ENCODE measurements at places on chromosomes 1 and 21.

- no peak for DNase-seq
Observed at GRCh38 chr1:226495716-226496115, 52.8 kb upstream of the STUM start.

DNA sequence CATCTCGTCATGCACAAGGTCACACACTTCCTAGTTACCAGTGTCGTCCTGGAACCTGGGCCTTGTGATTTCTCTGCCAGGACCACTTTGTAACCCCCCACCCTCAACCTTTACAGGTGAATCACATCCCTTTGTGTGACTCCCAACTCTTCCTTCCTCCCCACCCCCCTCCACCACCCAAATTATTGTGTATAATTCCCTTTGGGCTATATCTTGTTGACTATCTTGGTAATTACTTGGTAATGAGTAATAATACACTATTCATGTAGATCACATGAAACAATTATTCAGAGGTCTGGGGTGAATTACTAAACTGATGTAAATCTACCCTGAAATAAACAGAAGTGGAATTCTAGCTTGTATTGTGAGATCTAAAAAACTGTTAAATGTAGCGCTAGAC is 1.7 kb downstream of the KCNK1 start:
- no peak for DNase-seq

DNA sequence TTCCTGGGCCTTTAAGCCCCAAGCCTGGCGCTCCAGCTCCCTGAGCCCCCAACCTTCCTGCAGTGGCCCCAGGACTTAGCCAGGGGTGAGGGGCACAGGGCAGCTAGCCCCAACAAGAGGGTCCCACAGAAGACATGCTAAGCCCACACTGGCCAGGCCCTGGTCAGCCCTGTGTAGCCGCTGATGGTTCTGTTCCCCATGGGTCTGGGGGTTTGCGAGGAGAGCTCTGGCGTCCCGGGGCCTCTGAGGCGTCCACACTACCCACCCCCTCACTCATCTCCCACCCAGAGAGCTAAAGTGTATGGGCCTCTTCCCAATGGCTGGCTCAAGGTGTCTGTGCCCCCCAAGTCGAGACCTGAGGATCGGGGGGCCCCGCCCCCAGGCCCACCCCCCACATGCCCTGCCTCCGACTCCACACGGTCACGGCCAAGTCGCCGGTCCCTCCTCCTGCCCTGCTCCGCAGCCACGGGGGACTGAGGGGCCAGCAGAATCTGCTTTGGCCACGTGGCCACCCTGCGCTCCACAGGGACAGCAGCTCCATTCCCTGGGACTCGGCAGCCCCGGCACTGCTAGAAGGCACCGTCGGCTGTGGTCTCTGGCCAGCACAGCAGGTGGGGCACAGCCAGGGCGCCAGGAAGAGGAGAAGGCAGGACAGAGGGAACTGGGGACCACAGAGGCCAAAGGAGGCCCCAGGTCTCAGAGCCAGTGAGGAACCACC is 7.8 kb downstream of the TNFRSF18 start:
- DNase-seq = no peak

DNA sequence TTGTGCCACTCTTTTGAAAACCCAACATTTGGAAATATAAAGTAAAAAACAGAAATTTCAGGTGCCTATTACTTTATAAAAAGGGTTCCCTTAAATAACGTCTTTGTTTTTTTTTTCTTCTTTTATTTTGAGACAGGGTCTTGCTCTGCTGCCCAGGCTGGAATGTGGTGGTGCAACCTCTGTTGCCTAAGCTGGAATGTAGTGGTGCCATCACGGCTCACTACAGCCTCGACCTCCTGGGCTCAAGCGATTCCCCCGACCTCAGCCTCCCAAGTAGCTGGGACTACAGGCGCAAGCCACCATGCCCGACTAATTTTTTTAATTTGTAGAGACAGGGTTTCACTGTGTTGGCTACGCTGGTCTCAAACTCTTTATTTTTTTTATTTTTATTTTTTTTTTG is 110.2 kb upstream of the HNRNPU start:
- DNase-seq = no peak

DNA sequence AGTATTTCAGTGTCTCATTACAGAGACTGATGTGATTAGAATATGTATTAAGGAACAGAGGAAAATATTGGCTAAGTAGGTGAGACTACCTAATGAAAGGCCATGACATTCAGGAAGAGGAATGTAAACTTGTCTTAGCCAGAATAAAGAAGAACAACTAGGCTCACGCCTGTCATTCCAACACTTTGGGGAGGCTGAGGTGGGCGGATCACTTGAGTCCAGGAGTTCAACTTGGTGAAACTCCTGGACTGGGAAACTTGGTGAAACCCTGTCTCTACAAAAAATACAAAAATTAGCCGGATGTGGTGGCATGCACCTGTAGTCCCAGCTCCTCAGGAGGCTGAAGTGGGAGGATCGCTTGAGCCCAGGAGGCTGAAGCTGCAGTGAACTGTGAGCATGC is 14.8 kb upstream of the CACYBP start:
- DNase-seq = no peak

- DNase-seq = peak; percentile 40
Observed at GRCh38 chr1:95368178-95368577, 134.2 kb downstream of the RWDD3 start.

DNA sequence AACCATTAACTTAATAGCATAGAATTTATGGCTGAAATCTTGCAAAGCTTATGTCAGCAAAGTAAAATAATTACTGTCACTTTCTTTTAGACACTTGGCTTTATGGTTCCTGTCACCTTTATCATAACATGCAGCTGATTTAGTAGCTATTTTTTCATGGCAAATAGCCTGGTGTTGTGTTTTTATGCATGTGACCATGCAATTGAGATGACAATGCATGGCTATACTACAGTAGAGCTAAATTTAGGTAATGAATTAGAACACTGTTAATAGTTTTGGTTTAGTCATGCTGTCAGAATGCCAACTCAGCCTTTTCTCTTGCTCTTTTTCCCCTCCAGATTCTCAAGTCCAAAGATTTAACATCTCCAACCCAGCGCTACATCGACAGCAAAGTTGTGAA is 88.6 kb downstream of the TGFB2 start:
- no peak for DNase-seq

- DNase-seq = no peak
Observed at GRCh38 chr21:31686272-31686915, 26.9 kb downstream of the SOD1 start.
